ENCODE measurements at places on chromosomes 7 and 10.

DNA sequence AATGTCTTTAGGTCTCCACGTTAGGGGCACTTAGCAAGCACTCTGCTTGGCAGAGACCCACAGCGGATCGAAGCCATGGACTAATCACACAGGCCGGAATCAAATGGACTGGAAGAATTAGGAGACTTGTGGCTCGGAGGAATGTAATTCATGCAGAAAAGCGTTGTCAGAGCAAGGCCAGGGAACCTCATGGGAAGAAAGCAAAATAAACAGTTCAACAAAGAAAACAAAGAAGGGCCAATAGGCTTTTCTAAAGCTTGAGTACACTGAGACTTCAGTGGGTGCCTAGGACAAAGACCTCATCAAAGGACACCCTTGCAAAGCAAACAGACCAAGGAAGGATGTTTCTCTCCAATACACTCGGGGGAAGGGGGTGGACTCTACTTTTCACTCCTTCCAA is 171.1 kb downstream of the GLI3 start:
- DNase-seq: no peak

DNA sequence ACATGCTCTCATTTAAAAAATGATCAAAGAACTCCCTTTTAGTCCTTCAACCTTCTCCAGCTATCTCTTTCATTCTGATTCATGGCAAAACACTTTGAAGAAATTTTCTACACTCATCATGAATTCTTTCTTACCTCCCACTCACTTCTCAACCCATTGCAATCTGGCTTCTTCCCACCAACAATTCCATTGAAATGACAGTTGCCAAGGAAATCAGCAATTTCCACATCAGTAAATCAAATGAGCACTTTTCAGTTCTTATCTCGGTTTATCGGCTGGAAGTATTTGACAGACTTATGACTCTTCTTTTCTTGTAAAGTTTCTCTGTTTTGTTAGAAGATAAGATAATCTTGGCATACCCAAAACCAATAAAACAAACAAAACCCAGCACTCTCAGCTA is 99.1 kb upstream of the CACNA2D1 start:
- peak; percentile 48 for DNase-seq

GRCh38 chr7:96449094-96449493 is 127.2 kb upstream of the SLC25A13 start:
- no peak for DNase-seq

- DNase-seq: no peak
Measured at GRCh38 chr7:76198202-76198601, 3.5 kb upstream of the SRRM3 start.

GRCh38 chr7:6198689-6199595 is 73.5 kb downstream of the CYTH3 start:
- DNase-seq: no peak

- no peak for DNase-seq
Measured at GRCh38 chr7:129902788-129903422, 49.9 kb downstream of the UBE2H start.

GRCh38 chr10:17216217-17216900 is 11.7 kb upstream of the VIM start:
- DNase-seq: peak; percentile 85

GRCh38 chr10:69871074-69871473 is 69.4 kb downstream of the COL13A1 start:
- no peak for DNase-seq

DNA sequence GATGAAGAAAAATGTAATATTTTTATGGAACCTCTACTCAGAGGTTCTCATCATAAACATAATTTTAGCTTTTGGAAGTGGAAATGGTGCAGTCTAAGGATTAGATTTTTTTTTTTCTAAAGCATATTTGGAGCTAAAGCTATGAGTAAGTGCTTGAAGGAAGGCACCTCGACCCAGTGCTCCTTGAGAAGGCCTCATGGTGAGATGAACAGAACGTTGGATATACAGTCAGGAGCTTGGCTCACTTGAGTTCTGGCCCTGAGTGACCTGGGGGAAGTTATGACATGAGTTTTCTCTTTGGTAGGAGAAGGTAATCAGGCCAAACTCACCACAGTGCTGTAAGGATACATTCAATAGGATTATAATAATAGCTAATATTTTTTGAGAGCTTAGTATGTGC is 163.3 kb downstream of the JCAD start:
- DNase-seq: no peak

DNA sequence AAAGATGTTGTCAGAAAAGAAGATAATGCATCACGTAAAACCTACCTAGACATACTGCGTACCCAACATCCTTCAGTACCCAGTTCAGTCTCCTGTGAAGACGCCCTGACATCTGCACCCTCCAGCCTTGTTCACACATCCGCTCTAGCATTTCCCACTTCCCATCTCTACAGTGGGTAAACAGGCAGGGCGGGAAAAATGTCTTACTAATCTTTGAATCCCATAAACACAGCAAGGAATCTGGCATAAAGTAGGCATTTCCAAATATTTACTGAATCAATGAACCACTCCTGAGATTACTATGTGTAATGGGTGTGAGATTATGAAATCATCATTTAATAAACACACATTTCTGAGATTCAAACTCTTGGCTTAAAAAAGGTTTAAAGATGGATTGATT is 132.8 kb downstream of the GLI3 start:
- DNase-seq: no peak

DNA sequence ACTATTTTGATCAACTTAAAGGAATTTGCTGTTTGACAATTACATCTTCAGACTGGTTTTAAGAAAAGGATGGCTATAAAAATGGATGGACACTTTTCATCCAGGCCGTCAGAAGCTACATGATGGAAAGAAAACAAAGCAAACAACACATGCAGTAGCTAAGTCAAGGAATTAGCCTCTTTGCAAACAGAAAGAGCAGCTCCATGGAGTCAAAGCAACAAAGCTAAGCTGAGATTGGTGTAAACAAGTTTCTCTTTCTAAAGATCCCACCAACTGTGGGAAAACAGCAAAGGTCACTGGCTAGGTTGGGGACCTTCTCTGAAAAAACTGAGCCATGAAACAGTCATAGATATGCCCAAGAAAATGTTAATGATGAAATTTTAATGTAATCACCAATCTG is 98.9 kb downstream of the RNF133 start:
- no peak for DNase-seq

DNA sequence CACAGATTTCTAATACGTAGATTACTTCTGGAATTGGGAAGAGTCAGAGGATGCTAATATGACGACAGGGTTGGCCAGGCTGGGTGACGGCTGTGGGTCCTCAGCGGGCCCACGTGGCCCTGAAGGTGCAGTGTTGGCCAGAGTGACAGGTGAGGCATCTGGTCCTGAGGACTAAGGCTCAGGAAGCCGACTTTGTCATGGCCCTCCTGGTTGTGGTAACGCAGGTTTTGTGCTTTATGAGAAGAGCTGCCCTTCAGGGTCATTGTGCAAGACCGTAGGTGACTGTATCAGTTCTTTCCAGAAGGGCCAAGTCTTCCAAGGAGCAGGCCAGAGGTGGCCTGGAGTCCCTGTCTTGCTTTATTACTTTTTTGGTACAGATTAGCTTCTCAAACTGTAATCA is 2.5 kb downstream of the EIF3B start:
- DNase-seq: no peak

DNA sequence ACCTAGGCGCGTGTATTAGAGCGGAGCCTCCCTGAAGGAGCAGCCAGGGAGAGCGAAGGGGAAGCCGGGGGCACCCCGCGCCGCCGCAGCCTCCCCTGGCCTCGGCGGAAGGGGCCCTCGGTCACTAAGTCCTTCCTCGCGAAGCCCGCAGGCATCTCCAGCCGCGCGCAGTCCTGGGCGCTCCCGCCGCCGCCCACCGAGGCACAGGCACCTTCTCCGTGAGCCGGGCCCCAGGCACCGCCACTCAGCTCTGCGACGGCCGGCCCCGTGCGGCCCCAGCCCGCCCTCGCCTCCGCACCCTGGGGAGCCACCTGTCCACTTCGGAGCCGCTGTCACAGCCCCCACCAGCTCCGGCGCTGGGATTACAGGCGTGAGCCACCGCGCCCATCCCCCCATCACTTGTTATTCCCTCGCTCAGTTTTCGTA is 80.8 kb downstream of the ZNF467 start:
- DNase-seq: no peak

GRCh38 chr7:138720286-138720685 is 19.1 kb upstream of the SVOPL start:
- no peak for DNase-seq

- DNase-seq: no peak
Measured at GRCh38 chr7:57579454-57579853, 129.5 kb downstream of the ZNF716 start.

DNA sequence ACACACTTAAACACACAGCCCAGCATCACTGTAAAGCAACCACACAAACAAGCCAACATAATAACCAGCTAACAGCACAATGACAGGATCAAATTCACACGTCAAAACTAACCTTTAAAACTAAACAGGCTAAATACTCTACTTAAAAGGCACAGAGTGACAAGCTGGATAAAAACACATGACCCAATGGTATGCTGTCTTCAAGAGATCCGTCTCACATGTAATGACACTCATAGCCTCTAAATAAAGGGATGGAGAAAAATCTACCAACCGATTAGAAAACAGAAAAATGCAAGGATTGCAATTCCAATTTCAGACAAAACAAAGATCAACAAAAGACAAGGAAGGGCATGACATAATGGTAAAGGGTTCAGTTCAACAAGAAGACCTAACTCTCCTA is 17.2 kb upstream of the PRSS58 start:
- DNase-seq: no peak

DNA sequence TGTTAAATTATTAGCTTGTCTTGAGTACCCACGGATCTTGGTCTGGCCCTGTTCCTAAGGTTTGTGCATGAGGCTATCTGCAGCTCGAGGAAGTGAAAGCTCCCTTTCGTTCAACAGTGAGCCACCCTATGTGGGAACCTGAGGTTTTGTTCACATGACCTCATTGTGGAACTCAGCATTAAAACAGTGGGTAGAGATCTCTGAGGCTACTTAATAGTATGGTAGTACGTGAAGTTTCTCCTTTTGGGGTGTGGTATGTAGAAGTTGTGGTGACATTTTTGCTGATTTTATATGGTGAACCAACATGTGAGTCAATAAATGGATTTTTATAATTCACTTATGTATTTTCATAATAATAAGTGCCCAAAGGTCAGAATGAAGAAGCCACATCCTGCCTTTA is 252.7 kb upstream of the FERD3L start:
- DNase-seq: no peak

DNA sequence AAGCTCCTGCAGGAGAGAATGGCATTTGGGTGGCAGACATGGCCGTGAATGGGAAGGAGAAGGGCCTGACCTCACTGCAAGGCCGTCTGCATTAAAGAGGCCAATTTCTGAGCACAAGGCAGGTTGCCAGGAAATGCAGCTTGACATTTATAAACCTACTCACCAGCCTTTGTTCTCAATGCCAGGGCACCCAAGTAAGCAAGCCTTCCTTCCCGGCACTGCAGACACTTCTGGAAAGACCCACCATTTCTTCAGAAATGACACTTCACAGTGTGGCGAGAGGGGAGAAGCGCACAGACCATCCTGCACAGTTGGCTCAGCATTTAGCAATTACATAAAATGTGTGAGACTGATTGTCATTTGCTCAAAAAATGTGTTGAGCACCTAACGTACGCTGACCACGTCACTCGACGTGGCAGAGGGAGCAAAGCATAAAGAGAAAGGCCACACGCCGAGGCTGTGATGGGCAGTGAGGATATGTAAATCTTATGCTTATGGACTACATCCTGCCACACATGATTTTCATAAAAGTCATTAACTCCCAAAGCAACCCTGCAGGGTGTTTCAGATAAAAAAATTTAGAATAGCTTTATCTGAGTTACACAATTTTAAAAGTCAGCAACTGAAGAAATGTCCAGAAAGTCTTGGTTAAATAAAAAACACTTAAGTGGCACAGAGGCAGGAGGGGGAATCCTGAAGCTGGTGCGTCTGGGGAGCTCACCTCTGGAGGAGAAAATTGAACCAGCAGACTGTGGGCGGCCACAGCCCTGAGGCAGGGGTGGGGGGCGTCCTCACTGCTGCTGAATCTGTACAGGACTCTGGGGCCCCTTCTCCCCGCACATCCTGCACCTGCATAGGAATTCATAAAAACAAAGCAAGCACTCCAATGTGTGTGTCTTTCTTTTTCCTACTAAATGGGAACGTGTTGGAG is 543.8 kb downstream of the PTPRN2 start:
- no peak for DNase-seq

GRCh38 chr10:35633006-35633980 is 8.8 kb downstream of the FZD8 start:
- DNase-seq: no peak

- no peak for DNase-seq
Measured at GRCh38 chr10:56231436-56231835, 129.6 kb downstream of the ZWINT start.

DNA sequence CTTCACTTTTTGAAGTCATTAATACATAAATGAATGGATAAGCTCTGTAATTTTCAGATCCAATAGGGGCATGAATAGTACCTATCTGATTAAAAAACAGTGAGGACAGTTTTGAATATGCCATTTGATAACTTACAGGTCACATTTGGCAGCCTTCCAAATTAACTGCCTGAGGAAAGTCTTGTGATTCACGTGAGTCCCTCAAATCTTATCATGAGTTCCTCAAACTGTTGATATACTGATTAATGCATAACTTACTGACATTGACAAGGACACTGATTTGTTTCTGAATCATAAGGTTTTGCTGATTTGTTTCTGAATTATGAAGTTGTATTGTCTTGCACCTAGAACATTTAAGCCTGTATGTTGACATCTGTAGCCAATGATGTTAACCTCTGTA is 55.1 kb downstream of the ANKMY2 start:
- DNase-seq: no peak

GRCh38 chr10:89805599-89806013 is 104.2 kb downstream of the KIF20B start:
- DNase-seq: no peak

DNA sequence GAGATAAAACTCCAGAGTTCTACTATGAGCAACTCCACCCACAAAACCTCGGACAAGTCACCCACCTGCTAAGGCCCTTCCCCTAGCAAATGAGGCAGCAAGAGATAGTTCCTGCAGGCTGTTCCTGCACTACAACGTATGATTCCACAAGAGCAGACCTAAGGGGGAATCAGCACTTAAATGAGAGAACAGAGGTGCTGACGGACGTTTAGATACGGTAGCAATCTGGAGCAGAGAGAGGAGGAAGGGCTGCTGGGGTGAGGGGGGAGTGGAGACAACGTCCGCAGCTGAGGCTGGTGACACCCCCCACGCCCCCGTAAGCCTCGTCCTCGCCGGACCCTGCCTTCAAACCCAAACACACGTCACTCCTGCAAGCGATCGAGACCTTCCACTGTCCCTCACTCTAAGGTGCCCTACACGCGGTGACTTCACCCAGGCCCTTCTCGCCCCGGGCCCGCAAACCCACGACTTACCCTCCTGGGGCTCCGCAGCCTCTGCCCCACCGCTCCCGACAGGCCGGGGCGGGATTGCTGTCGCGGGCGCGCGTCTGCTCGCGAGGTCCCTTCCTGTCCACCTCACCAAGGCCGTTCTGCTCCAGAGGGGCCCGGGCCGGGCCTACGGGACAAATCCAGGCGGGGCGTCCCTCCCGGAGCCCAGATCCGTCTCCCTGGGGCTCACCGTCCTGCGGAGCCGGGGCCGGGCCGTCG is 635 bp downstream of the ZNF12 start:
- no peak for DNase-seq

- no peak for DNase-seq
Measured at GRCh38 chr10:59582058-59582457, 127.6 kb downstream of the SLC16A9 start.
